GOT3 (cell line): ENCODE measurements at places on chromosomes 1 and 21.

DNA sequence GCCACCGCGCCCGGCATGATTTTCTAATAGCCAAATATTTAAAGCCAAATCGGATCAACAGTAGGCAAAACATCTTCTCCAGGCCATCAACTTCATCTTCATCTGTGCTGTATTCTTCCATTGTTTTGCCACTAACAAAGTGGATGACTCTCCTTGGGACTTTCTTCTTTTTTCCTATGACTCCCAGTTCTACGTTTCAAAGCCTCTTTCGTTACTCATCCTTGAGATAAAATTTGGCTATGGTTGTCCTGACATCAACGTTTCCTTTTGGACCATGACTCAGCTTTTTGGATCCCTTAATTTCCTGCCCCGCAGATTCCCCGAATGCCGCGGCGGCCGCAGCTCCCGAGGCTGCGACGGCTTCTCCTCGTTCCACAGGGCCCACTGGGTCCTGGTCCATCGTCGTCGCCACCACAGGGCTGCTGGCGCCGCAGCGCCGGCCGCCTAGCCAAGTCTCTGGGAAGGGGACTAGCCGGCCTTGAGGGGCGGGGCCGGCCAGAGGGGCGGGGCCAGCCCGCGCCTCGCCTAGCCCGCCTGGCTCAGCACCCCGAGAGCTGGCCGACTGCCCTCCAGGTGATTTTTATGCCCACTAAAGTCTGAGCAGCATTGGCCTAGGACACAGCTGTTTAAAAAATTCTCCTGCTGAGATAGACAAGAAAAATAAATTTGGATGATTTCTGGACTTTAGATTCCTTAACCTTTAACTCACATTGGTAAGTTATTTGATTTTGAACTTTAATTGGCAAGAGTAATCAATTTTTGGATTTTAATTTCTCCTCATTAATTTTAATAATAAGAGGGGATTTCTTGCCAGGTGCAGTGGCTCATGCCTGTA, 93.9 kb downstream of the ADCY10 start:
- peak; percentile 78 for DNase-seq

GRCh38 chr1:226635456-226635941, 86.9 kb downstream of the STUM start:
- DNase-seq, result no peak

GRCh38 chr1:42146626-42147320, 6.4 kb upstream of the GUCA2B start:
- DNase-seq, result no peak

DNA sequence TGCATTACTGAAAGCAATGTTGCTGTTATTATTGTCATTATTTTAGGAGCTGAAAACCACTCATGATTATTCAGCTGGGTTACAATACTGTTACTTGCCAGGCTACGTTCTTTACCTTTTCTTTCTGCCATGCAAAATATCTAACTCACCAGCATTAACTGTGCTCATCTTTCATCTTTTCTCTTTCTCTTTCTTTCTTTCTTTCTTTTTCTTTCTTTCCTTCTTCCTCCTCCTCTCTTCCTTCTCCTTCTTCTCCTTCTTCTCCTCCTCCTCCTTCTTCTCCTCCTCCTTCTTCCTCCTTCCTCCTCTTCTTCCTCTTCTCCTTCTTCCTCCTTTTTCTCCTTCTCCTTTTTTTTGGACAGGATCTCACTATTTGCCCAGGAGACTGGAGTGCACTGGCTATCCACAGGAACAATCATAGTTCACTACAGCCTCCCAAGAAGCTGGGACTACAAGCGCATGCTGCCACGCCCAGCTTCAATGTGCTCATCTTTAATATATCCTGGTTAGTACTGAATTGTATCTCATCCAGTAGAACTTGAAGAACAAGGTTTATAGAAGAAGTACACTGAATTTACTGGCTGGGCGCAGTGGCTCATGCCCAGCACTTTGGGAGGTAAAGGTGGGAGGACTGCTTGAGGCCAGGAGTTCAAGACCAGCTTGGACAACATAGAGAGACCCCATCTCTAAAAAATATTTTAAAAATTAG, 6.9 kb upstream of the ZMYM4 start:
- DNase-seq, result no peak

GRCh38 chr1:204368996-204369726, 9.4 kb upstream of the PLEKHA6 start:
- DNase-seq, result no peak

GRCh38 chr1:3743421-3743820, 8.8 kb upstream of the CCDC27 start:
- DNase-seq, result no peak
